Heart right ventricle (tissue), 16 donors: ENCODE measurements at places on chromosomes 5 and 9.

DNA sequence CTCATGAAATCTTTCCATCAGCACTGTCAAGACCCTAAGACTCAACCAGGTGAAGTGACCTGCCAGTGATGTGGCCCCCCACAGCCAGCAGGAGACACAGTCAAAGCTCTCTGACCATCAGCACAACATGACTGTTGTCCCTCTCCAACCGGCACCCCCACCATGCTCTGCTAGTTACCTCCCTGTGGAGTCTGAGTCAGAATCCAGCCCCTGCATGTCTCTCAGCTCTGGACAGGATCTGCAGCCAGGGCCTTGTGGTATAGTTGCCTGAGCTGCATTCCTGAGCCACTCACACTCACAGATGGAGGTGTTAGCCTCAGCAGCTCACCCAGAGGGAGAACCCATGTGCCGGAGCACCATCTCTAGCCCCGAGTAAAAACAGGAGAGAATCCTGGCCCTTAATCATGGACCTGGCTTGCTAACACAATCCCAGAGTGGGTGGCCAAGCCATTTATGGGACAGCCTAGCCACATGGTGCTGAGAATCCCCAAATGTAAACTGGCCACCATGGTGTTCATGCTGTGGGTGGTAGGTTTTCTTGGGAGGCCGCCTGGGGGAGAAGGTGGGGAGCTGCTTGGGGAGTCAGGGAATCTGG, 237.8 kb downstream of the PAPPA start:
- no peak for DNase-seq

DNA sequence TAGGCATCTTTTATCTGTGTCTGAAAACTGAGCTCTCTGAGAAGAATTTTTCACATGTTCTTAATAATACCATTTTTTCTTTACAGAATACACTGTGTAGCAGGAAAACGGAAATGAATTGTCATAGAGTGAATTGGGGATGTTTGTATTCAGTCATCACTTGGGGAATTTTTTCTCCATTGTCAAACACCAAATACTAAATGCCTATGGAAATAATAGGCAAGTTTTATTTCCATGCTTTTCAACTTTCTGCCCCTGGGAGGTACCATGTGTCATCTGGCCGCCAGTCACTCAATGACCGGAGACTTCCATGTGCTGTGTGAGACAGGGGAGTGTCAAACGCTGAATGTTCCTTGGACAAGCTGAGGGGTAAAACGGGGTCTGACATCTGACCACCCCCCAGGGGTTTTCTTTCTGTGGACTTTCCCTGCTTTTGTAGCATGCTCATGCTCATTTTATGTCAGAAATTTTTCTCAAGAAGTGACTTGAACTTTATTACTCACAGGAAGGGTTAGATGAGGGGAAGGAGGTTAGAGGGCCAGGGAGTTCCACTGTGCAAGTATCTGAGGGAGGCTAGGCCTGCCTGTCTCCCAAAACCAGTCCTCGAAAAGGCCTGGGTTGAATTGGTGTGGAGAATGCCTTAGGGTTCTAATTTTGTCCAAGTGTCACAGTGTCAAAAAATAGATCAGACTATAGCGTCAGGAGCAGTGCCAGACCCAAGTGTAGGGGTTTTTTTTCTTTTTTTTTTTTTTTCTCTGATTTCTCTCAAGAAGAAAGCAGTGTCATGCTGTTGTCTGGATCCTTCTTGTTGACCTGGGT, 438.6 kb downstream of the AGTPBP1 start:
- DNase-seq, result no peak

GRCh38 chr9:132697230-132697629, 27.0 kb downstream of the GTF3C4 start:
- no peak for DNase-seq

- no peak for DNase-seq
Measured at GRCh38 chr5:177557041-177557647, 2.8 kb upstream of the FAM193B start.

GRCh38 chr5:84382363-84383295, 2.1 kb downstream of the EDIL3 start:
- peak; percentile 6 for DNase-seq

DNA sequence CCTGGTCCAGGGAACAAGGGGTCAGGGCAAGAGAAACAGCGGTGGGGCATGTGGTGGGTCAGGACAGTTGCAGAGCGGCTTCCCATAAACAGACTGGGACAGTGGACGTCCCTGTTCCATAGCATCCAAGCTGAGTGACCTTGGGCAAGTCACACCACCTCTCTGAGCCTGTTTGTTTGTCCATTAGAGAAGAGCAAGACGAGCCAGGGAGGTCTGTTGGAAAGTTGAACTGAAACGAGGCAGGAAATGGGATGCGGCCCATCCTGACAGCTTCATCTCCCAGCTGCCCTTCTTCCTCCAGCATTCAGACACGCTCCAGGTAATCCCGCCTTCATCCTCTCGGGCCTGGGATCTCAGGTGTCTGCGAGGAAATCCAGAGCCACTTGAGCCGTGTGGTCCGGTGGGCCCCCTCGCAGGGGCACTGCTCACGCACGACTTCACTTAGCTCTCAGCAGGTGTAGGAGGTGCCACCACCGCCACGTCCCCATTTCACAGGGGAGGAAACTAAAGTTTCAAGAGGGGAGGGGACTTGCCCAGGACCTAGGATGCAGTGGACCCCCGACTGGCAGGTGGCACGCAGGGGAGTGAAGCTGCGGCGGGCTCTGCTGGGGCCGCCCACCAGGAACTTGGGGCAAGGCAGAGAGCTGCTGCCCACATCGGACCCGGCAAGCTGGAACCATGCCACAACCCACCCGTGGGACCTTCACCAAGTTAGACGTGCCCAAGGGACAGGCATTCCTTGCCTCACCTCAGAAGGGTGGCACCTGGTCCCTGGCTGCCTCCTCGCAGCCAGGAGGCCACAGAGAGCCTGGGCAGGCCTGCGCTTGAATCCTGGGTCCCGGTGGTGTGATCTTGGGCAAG, 13.0 kb downstream of the PTGES2 start:
- no peak for DNase-seq

DNA sequence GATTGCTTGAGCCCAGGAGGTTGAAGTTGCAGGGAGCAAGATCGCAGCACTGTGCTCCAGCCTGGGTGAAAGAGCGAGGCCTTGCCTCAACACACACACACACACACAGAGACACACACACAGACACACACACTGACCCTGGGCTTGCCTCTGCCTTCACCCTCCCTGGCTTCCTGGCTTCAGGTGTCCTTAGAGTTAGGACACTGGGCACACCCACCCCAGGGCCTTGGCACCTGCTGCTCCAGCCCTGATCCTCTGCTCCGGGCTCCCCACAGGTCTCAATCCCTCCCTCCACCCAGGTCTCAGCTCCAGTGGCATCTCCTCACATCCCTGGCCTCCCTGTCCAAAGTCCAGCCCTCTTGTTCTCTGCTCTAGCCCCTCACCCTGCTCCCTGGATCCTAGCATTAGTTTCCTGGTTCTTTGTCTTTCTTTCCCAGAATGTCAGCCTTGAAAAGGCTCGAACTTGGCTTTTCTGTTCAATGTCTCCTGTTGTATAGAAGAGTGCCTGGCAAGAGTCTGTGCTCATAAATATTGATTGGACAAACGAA, 212.9 kb downstream of the C9orf50 start:
- DNase-seq, result no peak

DNA sequence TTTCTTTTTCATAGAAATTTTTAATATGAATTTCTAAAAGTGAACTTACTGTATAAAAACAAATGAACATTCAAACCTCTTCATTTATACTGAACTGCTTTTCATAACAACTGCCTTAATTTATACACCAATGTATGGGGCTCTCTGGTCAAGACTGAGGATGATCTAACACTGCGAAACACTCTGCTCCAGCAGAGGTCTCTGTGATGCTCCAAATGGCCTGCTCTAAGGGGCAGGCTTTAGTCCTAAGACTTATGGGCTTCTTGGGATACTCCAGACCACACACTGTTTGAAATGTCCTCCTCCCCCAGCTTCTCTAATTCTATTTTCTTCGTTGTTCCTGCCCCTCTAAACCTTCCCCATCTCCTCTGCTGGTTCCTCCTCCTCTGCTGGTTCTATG, 58.5 kb downstream of the LIFR start:
- no peak for DNase-seq

- no peak for DNase-seq
Measured at GRCh38 chr5:139839232-139839815, 43.7 kb downstream of the PSD2 start.

- peak; percentile 71 for DNase-seq
Measured at GRCh38 chr9:130423272-130423671, 21.5 kb upstream of the ASS1 start.

- peak; percentile 49 for DNase-seq
Measured at GRCh38 chr9:110027671-110028081, 180.3 kb downstream of the C9orf152 start.

DNA sequence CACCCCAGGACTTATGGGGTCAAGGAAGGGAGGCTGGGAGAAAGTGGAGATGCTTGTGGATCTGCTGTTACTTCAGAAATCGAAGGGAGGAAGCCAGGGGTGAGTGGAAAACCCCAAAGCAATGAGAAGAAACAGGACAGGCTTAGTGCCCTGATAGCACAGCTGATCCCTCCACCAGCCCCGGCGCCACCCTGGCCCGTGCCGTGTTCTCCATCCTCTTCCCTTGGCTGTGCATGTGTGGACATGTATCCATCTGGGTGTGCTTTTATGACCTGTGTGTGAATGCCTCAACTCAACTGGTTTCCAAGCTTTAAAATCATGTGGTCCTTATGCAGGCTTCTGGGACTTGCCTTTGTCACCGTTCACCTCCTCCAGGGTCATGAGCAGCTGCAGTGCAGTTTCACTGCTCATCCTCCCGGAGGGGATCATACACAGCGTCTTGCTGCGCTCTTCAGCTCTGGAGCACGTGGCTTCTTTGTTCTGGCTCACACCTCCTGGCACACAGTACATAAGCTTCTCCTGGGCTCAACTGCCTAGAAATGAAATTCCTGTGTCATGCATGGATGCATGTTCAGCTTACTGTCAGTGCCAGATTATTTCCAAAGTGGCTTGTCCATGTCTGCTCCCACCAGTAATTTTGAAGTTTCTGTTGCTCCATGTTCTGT, 58.2 kb downstream of the IPPK start:
- DNase-seq, result no peak

DNA sequence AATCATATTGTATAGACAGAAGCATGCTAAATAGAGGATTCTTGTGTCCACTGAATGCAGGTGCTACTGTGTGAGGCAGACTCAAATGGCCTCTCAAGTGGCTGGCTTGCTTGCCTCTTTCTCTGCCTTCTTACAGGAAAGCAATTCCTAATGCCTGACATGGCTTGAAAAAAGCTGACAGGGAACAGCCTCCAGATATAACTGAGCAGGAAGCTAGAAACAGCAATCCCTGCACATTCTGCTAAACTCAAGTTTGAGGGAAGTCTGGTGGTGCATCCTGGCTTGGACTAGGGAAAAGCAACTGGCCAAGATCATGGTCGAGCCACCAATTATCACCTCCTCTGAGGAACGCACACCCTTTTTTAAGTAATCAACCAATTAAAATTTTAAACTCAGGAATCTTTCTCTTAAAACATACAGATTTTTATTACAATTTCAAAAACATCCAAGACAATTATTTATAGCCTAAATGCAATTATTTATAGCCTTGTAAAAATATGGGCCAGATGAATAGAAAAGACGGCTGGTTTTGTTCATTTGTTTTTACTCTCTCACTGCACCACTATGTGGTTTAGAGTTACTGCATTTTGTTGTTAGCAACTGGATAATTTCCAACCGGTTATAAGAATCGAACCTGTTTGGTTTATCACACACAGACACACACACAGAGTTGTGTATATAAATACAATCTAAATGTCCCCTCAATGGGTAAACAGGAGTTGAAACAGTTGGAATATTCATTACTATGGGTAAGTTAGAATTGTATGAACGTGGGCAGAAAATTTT, 290.9 kb upstream of the ANKRD55 start:
- DNase-seq, result no peak

DNA sequence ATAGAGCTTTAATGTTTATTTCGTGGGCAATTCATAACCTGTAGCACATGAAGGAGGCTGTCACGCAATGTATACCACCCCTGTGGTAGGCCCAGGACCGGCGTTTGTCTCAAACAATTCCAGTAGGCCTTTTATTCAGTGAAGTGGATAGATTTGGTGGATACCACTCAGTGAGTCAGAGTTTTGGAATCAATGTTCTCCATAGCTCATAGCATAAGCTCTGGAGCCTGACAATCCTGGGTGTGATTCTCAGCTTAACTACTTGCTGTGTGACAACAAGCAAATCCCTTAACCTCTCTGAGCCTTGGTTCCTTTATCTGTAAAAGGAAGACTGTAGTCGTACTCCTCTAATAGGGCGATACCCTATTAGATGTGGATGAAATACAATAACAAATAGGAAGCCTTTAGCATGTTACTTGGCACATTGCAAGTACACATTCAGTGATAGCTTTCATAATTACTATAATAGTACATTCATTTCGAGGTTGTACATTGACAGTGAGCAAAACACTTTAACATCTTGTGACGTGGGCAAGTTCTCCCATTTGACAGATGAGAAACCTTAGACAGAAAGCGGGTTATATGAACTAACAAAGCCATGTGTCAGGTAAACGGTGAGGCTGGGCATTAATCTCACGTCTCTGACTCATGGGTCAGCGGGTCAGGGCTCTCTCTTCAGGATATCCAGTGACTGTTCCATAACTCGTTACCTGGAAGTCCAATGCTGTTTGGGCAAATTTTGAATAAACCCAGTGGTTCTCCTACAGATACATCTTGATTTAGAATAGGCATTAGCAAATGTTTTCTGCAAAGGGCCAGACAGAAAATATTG, 130.8 kb downstream of the C9orf152 start:
- no peak for DNase-seq

GRCh38 chr5:89396278-89396954, 513.4 kb upstream of the MEF2C start:
- DNase-seq, result no peak

GRCh38 chr9:1956958-1957357, 58.2 kb upstream of the SMARCA2 start:
- DNase-seq, result no peak

DNA sequence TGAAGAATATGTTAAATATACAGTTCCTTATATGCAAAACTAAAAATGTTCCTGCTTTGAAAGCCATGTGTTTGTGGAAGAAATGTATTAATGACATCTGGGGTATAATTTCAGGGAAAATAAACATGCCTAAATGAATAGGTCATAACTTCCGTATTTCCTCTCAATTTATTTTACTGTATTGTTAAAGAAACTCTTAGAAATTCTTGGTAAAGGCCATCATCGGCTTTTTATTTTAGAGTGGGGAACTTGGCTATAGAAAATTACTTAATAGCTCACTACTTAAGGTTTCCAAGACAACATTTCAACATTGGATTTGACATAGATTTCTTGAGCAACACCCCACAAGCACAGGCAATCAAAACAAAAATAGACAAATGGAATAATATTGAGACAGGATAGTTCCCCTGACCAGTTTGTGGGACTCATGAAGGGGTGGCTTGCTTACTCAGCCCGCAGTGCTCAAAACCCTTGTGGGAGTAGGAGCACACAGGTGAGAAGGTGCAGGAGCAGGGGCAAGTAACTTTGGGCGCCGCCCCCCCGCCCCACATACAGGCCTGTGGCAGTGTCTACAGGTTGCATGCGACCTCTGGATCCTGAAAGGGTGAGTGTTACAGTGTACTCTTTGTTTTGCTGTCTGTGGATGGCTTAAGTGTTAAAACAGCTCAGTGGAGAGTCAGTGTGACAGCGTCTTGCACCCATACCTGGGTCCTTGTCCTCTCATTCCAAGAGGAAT, 891.4 kb upstream of the C9orf72 start:
- DNase-seq, result no peak

GRCh38 chr9:100112677-100113336, 13.8 kb downstream of the INVS start:
- DNase-seq, result no peak
